ENCODE measurements at places on chromosomes 2 and 18. TPM values are rescaled to one million over a fixed set of nuclear protein-coding genes. Genes with fewer than 3 reads are reported as not detected.

DNA sequence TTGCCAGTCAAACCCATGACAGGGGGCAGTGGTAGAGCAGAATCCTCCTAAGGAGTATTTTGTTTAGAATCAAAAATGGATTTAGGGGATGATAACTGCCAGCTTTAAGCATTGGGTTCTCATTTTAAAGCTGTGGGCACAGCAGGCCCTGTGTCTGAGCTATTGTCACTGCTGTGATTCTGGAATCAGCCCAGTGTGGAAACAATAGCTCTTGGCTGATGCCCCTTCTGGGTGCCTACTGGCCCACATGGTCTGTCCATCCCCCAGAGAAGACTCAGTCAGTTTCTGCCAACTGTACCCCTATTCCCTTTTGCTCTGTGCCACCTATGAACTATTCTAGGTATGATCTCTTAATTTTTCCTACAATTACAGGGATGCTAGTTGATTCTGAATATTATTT is 91.7 kb upstream of the LRRTM1 start:
- no peak overlapping the region for H3K4me3 ChIP-seq
- H3K27me3 ChIP-seq, result no peaks in the 10 kb centered on the region
- H3K4me1 ChIP-seq, result no peaks in the 10 kb centered on the region
- DNase-seq, result no peak
- H3K36me3 ChIP-seq, result no peaks in the 10 kb centered on the region

GRCh38 chr2:55087501-55087900 is 37.2 kb upstream of the RTN4 start:
- peaks cover 31% of the 10 kb centered on the region for H3K4me1 ChIP-seq
- H3K27me3 ChIP-seq, result no peaks in the 10 kb centered on the region
- DNase-seq, result no peak
- no peak overlapping the region for H3K4me3 ChIP-seq
- H3K36me3 ChIP-seq, result no peaks in the 10 kb centered on the region

Gene KCNJ13
- polyA plus RNA-seq, result not detected

Gene ZC3H6
- 0.46 TPM for polyA plus RNA-seq

- DNase-seq, result no peak
- H3K27me3 ChIP-seq, result no peaks in the 10 kb centered on the region
- H3K36me3 ChIP-seq, result no peaks in the 10 kb centered on the region
- H3K4me1 ChIP-seq, result no peaks in the 10 kb centered on the region
Observed at GRCh38 chr2:3212984-3213383, 164.6 kb downstream of the EIPR1 start.

DNA sequence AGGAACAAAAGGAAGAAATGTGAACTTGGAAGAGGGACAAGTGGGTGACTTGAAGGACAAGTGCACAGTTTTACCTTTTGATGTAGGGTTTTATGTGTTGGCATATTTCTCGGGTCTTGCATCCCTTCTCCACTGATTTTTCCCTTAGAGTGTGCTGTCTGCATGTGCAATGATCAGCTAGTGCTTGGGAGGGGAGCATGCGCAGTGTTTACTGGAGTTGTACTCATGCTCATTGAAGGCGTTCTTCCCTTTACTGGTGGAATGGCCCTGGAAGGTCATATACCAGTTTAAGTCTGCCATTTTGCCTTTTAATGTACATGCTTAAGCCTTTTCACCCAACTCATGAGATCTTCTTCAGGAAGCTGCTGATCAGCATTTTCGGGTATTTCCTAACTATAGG is 1168.0 kb downstream of the SUCLG1 start:
- DNase-seq, result no peak
- no peaks in the 10 kb centered on the region for H3K4me1 ChIP-seq
- no peak overlapping the region for H3K4me3 ChIP-seq
- H3K27ac ChIP-seq, result no peak overlapping the region
- H3K36me3 ChIP-seq, result no peaks in the 10 kb centered on the region
